Activated naive CD4-positive, alpha-beta T cell treated with anti-CD3 and anti-CD28 coated beads, Interleukin-2, amount 50 U/mL, for 72 hours (primary cell): ENCODE measurements at places on chromosomes 2 and 18. TPM values are rescaled to one million over a fixed set of nuclear protein-coding genes. Genes with fewer than 3 reads are reported as not detected.
A peak's percentile ranks its signal among the peaks of the same experiment; 100 is the strongest.

GRCh38 chr2:227407591-227408151 lies 19.9 kb upstream of the SCYGR1 start:
- no peak for DNase-seq

GRCh38 chr2:54048117-54048785 lies 67.2 kb upstream of the ACYP2 start:
- DNase-seq, result no peak

DNA sequence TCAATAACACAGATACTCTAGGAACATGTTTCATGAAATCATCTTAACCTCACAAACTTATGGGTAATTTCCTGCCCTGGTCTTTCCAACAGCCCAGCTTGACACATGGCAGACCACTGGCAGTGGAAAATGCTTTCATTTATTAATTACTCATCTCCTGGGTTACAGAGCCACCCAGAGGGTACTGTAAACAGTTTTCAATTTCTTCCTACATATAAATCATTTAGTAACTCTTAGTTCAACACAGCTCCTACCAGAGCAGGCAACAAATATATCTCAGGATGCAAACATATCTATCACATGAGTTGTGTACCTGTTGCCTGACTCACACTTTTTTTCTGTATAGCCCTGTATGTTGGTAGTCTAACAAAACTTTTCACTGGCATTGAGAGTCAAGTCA lies 99.2 kb upstream of the VRK2 start:
- no peak for DNase-seq

GRCh38 chr18:55012008-55012407 lies 52.7 kb upstream of the CCDC68 start:
- DNase-seq, result no peak

- DNase-seq, result no peak
These were observed 2.3 kb downstream of the EGR4 start for GRCh38 chr2:73291093-73291460.

GRCh38 chr2:99714349-99714748 lies 224.5 kb upstream of the REV1 start:
- DNase-seq, result no peak

DNA sequence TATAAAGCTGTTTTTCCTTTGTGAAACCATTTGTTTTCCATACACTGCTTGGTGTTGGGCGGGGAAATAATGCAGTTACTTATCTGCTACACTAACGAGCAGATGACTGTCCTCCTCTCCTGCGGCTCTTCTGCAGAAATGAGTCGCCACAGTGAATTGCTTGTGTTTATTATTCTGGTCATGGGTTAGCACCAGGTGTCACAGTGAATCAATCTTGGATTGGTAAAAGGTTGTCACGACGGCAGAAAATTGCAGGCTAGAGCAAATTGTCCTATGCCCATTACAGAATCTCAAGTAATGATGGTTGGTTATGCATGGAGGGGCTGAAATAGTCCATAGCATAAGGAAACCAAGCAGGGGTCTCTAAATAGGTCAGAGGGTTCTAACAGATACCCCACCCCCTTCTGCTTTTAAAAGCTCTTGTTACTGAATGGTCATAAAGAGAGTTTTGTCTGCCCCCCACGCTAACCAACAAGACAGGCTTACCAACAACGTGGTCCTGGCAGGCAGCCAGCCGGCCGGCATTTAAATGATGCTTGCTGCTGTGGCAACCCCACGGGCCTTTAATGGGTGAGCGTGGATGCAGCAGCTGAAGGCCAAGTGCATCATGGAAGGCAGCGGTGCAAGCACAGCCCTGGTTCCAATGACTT lies 29.5 kb downstream of the RAB31 start:
- no peak for DNase-seq

- DNase-seq, result no peak
These were observed 58.1 kb upstream of the MCFD2 start for GRCh38 chr2:46973673-46974072.

- DNase-seq, result peak; percentile 33
These were observed 32.2 kb downstream of the FAM178B start for GRCh38 chr2:96954011-96954846.

GRCh38 chr2:219230059-219230540 lies 494 bp downstream of the ANKZF1 start:
- DNase-seq, result peak; percentile 56

DNA sequence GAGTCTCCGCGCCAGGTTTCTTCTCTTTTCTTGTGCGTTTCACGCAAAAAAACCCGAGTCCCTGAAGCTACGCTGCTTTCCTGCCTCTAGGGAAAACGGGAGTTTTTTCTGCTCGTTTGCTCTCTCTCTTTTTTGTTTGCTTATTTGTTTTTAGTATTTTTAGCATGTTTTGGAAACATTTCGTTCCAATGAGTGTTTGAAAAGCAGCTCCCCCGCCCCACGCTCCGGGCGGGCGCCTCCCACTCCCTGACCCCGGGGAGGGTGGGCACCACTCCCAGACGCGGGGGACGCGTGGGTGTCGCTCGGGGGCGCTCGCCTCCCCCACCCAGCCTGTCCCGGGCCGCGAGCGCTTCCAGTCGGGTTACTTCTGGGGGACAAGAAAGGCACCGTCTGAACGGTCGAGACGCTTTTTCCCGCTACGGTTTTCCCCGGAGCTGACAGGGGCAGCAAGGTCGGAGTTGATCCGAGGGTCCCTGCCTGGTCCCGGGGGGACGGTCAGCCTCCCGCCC lies 446 bp upstream of the EFHD1 start:
- DNase-seq, result no peak

GRCh38 chr2:20139407-20140172 lies 85.3 kb downstream of the SDC1 start:
- no peak for DNase-seq

GRCh38 chr18:36610258-36610657 lies 218.5 kb downstream of the TPGS2 start:
- DNase-seq, result no peak

DNA sequence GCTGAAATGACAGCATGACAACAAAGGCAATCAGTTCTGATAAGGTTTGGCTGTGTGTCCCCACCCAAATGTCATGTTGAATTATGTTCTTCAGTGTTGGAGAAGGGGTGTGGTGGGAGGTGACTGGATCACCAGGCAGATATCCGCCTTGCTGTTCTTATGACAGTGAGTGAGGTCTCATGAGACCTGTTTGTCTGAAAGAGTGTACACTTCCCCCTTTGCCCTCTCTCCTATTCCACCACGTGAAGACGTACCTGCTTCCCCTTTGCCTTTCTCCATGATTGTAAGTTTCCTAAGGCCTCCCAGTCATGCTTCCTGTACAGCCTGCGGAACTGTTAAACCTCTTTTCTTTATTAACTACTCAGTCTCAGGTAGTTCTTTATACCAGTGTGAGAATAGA lies 553.0 kb downstream of the DCDC2C start:
- no peak for DNase-seq

Gene UPP2
- total RNA-seq, result not detected

Gene CCDC138
- 16.0 TPM for total RNA-seq

Gene RNF152
- total RNA-seq, result 0.10 TPM

Gene PMAIP1
- 52.6 TPM for total RNA-seq
